ENCODE measurements at places on chromosomes 2 and 18. TPM values are rescaled to one million over a fixed set of nuclear protein-coding genes. Genes with fewer than 3 reads are reported as not detected.

The MYO5B gene
- polyA plus RNA-seq = 13.1 TPM

The LINC00305 gene
- polyA plus RNA-seq = not detected

The NPAS2 gene
- 50.5 TPM for polyA plus RNA-seq

The HOXD4 gene
- polyA plus RNA-seq = not detected

The TNFAIP6 gene
- 0.09 TPM for polyA plus RNA-seq

The IL1RN gene
- polyA plus RNA-seq = 38.0 TPM

The VWA3B gene
- 0.16 TPM for polyA plus RNA-seq

The RTP5 gene
- polyA plus RNA-seq = not detected

The STARD6 gene
- polyA plus RNA-seq = 0.14 TPM

The SRD5A2 gene
- polyA plus RNA-seq = not detected

The FSHR gene
- not detected for polyA plus RNA-seq

The ST8SIA5 gene
- 0.01 TPM for polyA plus RNA-seq

The KIF1A gene
- polyA plus RNA-seq = not detected

The CD28 gene
- not detected for polyA plus RNA-seq

The POMC gene
- not detected for polyA plus RNA-seq

The GAL3ST2 gene
- not detected for polyA plus RNA-seq

The CASP8 gene
- polyA plus RNA-seq = 11.6 TPM

The TRMT61B gene
- polyA plus RNA-seq = 11.9 TPM

The UGT1A3 gene
- not detected for polyA plus RNA-seq

The ARHGAP15 gene
- polyA plus RNA-seq = not detected

The HEATR5B gene
- polyA plus RNA-seq = 9.9 TPM

The PTPN18 gene
- 33.0 TPM for polyA plus RNA-seq

The ADD2 gene
- 0.06 TPM for polyA plus RNA-seq

The GCG gene
- not detected for polyA plus RNA-seq

The ALK gene
- polyA plus RNA-seq = not detected

The LIMS3 gene
- 0.43 TPM for polyA plus RNA-seq

The RAD51AP2 gene
- polyA plus RNA-seq = 0.02 TPM

The DSG1 gene
- 0.07 TPM for polyA plus RNA-seq

The CYP26B1 gene
- polyA plus RNA-seq = 1.6 TPM

The ANKRD62 gene
- polyA plus RNA-seq = not detected

Measured in mammary epithelial cell (primary cell).